ENCODE measurements at places on chromosomes 16 and 17. TPM values are rescaled to one million over a fixed set of nuclear protein-coding genes. Genes with fewer than 3 reads are reported as not detected.

The PRSS53 gene
- polyA plus RNA-seq: 1.8 TPM

The OTOP2 gene
- polyA plus RNA-seq: not detected

GRCh38 chr17:67534941-67535340 is 157.9 kb downstream of the PITPNC1 start:
- DNase-seq: no peak

DNA sequence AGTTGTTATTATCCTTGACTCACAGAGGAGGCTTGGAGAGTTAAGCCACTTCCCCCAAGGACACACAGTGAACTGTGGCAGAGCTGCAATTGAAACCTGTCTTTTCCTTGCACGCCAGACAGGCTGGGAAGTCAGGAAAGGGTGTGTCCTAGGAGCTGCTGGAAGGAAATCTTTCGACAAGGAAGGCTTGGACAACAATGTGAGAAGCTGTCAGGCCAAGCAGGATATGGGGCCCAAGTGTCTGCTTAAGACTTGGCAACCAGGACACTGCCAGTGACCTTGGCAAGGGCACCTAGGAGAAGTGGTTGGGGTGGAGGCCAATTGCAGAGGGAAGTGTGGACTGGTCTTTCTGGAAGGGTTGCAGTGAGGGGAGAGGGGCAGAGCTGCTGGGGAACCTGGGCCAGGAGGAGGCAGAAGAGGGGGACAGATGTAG is 2.1 kb upstream of the CAMKK1 start:
- no peak for DNase-seq

- DNase-seq: no peak
These were observed 3.2 kb downstream of the KIFC3 start for GRCh38 chr16:57798953-57799599.
